Cardiac ventricle fibroblast (primary cell): ENCODE measurements at places on chromosomes 5 and 9. TPM values are rescaled to one million over a fixed set of nuclear protein-coding genes. Genes with fewer than 3 reads are reported as not detected.

ENTPD2 gene
- total RNA-seq, result not detected in 2 replicates

C5orf52 gene
- total RNA-seq, result not detected in 2 replicates

SIMC1 gene
- 6.7 and 12.7 TPM in 2 replicates for total RNA-seq

SLC6A19 gene
- total RNA-seq, result not detected in 2 replicates

TMEM252 gene
- not detected in 2 replicates for total RNA-seq

ITGA1 gene
- total RNA-seq, result 5.1 and 20.9 TPM in 2 replicates

TAF11L9 gene
- not detected in 2 replicates for total RNA-seq

PHF24 gene
- 0.05 and 0.06 TPM in 2 replicates for total RNA-seq

SLC46A2 gene
- total RNA-seq, result not detected in 2 replicates

IL13 gene
- total RNA-seq, result not detected in 2 replicates

PAPPA gene
- total RNA-seq, result 78.9 and 80.3 TPM in 2 replicates

HBEGF gene
- total RNA-seq, result 1.0 and 1.9 TPM in 2 replicates

DBH gene
- total RNA-seq, result not detected in 2 replicates

PRRX2 gene
- total RNA-seq, result 6.5 and 11.9 TPM in 2 replicates

DDX4 gene
- total RNA-seq, result not detected in 2 replicates

KLHL3 gene
- total RNA-seq, result 2.6 and 4.4 TPM in 2 replicates

ADAMTS19 gene
- total RNA-seq, result 0.15 and 0.62 TPM in 2 replicates

GADD45G gene
- total RNA-seq, result 0.64 and 1.6 TPM in 2 replicates

AIF1L gene
- total RNA-seq, result 0.75 and 0.88 TPM in 2 replicates

OMD gene
- total RNA-seq, result 11.2 and 12.3 TPM in 2 replicates

NRARP gene
- total RNA-seq, result 0.29 and 1.7 TPM in 2 replicates

MEGF10 gene
- total RNA-seq, result 0.05 and 0.69 TPM in 2 replicates

ASS1 gene
- total RNA-seq, result 249 and 274 TPM in 2 replicates

PRSS3 gene
- total RNA-seq, result 2.7 and 3.3 TPM in 2 replicates

GPRIN1 gene
- total RNA-seq, result 2.2 and 2.4 TPM in 2 replicates

PPP3R2 gene
- total RNA-seq, result not detected in 2 replicates

PCDHGA12 gene
- 41.9 and 43.9 TPM in 2 replicates for total RNA-seq

SGCD gene
- 3.5 and 4.8 TPM in 2 replicates for total RNA-seq

OCLN gene
- total RNA-seq, result 0.56 and 0.64 TPM in 2 replicates

QRFP gene
- total RNA-seq, result not detected in 2 replicates
